Naive thymus-derived CD8-positive, alpha-beta T cell (primary cell): ENCODE measurements at places on chromosomes 3 and 15.

DNA sequence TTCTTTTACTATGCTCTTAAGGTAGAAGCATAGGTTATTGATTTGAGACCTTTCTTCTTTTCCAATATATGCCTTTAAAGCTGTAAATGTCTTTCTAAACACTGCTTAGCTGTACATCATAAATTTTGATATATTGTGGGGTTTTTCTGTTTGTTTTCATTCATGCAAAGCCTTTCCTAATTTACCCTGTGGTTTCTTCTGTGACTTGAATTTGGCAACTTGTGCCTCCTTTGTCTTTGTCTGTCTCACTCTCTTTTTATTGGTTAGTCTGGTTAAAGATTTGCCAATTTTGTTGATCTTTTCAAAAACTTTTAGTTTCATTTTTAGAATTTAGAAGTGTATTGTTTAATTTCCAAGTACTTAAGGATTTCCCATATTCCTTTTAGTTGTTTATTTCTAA, 343.1 kb downstream of the OXSM start:
- no peak for DNase-seq

- DNase-seq = no peak
These were observed 43.0 kb downstream of the GASK1A start for GRCh38 chr3:43022121-43022520.

DNA sequence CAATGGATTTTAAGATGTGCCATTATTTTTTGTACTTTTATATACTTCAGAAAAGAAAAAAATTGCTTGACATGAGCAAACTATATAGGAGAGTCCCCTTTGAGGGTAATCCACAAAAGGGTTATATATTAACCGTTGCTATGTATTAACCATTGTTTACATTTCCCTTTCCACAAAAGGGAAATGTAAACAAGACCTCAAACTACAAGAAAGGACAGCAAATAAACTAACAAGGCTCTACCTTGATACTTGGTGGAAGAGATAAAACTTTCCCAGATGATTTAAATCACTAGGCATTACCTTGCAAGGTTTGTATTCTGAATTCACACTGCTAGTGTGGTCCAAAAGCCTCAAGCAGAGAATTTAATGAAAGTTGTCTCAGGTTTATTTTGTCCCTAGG, 616.3 kb upstream of the BCHE start:
- no peak for DNase-seq

DNA sequence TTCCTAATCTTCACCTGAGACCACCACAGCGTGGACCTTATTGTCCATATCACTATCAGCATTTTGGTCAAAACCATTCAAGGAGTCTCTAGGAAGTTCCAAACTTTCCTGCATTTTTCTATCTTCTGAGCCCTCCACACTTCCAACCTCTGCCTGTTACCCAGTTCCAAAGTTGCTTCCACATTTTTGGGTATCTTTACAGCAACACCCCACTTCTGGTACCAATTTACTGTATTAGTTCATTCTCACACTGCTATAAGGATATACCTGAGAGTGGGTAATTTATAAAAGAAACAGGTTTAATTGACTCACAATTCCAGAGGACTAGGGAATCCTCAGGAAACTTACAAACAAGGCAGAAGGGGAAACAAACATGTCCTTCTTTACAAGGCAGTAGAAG, 103.3 kb upstream of the CBLB start:
- no peak for DNase-seq

- no peak for DNase-seq
These were observed 553.7 kb downstream of the TUSC7 start for GRCh38 chr3:117263270-117263669.

GRCh38 chr3:52609316-52609815, 73.0 kb downstream of the UQCC5 start:
- no peak for DNase-seq

DNA sequence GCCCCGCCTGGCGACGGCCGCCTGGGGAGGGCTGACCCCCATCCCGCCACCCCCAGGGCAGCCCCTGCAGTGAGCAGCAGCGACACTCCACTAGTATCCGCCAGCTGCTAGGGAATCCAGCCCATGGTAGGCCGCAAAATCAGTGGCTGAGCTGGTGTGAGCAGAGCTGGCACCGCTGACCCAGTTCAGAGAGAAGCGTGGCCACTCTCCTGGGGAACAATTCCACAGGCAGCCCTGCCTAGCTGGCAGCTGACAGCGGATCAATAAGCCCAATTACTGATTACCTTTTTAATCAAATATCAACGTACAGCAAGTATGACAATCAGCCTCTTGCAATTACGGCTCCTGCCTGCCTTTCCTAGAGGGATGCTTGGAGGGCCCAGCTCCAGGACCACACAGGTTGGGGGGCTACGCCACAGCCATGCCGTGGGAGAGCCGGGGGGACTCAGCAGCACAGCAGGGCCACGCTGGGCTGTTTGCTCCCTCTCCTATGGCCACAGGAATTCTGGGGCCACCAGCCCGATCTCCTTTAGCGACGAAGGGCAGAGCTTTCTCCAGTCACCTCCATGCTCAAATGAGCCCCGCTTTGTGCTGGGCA, 13.9 kb downstream of the DNAJB8 start:
- DNase-seq = no peak

DNA sequence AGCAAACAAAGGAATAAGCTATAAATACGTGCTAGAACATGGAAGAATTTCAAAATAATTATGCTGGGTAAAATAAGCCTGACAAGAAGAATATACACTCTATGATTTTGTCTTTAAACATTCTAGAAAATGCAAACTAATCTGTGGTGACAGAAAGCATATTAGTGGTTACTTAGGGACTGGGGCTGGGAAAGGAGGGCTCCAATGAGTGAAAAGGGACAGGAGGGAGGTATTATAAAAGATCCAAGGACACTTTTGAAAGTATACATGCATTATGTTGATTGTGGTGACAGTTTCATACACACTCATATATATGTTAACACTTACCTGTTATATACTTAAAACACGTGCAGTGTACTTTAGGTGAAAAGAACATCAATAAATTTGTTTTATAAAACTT, 23.0 kb downstream of the MYH15 start:
- DNase-seq = no peak

DNA sequence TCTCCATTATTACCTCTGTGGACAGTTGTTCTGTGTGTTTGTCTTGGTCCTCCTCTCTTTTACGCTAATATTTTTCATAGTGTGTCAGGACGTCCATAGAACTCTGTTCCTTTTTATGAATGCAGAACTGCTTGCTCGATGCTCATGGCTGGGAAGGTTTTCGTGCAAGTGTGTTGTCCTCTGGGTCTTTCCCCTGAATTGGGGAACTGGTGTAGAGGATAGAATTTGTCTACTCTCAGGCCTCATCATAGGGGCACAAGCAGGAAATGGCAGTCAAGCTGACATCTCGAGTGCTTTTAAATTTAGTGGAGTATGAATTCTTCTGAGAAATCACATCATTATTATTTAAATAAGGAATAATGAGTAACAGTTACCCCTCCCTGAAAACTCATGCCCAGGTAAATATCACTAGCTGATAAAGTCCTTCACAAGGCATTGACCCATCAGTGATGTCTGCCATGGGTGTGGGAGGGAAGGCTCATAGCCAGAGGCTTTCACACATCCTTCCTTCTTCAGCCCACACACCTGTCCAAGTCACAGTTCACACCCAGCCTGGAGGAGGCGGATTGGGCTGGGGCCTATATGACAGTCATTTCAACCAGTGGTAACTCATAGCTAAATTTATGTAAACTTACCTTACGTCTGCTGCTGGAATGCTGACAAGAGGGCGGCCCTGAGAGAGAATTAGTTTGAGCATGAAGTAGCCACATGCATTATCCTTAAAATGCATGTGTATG, 226.1 kb downstream of the PLCL2 start:
- DNase-seq = no peak

- DNase-seq = no peak
These were observed 103.1 kb downstream of the KLHL25 start for GRCh38 chr15:85691350-85692240.

- no peak for DNase-seq
These were observed 90.7 kb upstream of the MEF2A start for GRCh38 chr15:99474909-99475753.

DNA sequence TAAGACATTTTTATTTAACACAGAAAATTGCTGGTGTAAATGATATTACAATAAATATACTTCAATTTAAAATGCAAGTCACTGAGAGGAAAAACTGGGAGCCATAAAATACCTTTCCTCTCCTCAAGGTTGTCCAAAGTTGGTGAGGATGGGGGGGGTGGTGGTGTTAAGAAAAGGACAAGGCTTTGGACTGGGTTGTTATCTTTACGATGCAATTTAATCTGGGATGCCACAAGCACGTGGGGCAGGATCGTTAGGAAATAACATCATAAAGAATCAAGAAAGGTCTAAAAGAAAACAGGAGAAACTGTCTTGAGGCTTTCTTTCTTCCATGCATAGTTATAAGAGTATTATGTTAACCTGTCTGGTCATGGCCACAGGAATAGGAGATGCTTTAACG, 66.9 kb downstream of the NMNAT3 start:
- no peak for DNase-seq

DNA sequence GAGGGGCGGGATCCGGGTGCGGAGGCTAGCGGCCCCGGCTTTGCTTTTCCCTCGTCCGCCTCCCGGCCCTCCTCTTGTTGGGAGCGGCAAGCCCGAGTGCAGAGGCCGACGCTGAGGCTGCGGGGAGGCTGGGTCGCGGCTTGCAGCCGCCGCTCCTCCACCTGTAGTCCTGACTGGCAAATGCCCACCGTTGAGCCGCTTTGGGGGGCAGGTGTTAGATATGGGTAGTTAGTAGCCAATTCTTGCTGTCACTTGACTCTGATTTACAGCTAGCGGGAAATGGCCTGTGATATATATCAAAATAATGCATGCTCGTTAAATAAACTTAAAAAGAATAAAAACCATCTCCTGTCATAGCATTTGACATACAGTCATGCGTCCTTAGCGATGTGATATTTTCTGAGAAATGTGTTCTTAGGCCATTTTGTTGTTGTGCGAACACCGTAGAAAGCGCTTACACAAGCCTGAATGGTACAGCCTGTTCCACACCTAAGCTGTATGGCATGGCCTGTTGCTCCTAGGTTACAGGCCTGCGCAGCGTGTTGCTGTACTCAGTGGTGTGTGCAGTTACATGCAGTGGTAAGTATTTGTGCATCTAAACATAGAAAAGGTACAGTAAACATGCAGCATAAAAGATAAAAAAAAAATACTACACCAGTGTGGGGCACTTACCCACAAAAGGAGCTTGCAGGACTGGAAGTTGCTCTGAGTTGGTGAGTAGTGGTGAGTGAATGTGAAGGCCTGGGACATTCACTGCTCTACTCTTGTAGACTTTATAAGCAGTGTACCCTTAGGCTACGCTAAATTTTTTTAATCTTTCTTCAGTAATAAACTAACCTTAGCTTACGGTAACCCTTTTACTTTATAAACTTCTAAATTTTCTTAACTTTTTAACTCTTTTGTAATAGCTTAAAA, 873 bp downstream of the CAPN7 start:
- DNase-seq = no peak
